Activated naive CD8-positive, alpha-beta T cell treated with anti-CD3 and anti-CD28 coated beads for 36 hours (primary cell): ENCODE measurements at places on chromosomes 12 and 14.

- DNase-seq = no peak
These were observed 127.7 kb upstream of the CAND1 start for GRCh38 chr12:67141296-67142018.

GRCh38 chr14:73491256-73492042 is 716 bp downstream of the RIOX1 start:
- DNase-seq = peak; percentile 77

DNA sequence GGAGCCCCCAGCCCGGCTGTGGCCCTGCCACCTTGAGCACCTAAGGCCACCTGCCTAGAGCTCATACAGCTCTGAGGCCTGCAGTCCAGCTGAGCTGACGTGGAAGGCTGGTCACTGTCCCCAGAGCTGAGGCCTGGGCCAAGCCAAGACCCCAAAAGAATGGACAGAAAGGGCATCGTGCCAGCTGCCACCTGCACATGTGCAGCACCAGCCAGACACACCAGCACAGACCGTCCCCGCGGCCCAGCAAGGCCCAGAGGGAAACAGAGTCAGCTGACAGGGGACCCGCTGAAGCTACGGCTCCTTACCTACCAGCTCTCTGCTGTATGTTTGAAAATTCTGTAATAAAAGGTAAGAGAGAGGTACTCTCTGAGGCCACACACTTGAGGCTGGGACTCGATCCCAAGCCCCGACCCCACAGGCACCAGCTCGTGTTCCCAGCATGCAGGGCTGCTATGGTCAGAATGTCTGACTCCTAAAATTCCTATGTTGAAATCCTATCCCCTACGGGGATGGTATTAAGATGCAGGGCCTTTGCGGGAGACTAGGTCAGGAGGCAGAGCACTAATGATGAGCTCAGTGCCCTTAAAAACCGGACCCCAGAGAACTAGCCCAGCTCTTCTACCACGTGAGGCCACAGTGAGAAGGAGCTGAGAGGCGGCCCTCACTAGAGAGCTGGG is 25.4 kb downstream of the BRF1 start:
- DNase-seq = no peak

DNA sequence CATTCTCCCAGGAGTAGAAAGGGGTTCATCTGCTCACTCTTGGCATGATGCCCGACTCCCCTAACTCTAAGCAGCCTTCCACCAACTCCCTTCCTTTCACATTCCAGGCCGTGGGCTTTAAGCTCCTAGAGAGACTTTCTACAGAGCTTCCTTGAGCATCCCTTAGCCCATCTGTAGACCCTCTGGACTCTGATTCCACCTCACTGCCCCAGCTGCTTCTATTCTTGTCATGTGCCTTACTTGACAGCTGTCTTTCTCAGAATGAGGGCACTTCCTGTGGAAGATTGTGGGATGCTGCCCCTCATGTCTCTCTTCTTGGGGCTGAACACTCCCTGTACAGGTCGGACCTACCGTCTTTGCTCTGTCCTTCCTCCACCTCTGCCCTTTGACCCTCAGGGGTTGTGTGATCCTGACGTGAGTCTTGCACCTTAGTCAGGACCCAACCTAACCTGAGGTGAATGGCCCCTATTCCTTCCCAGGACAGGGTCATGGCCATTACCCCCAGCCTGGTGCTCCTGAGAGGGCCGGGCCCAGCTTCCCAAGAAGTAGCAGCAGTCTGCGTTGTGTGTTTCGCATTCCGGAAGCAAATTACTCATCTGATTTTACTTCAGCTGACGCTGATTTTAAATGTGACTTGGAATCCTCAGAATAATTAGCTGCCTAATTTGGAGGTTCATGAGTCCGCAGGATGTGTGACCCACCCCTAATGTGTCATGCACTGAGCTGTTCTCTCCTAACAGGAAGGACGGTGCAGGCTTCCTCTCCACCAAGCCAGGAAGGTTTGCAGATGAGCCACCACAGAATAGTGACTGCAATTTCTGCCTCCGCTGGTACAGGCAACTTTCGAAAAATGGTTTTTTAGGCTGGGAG is 2.7 kb upstream of the GALNT6 start:
- peak; percentile 57 for DNase-seq

GRCh38 chr12:123388177-123388950 is 4.4 kb downstream of the KMT5A start:
- DNase-seq = peak; percentile 81

- DNase-seq = no peak
These were observed 5.6 kb downstream of the SIX1 start for GRCh38 chr14:60643463-60644314.

GRCh38 chr12:93198086-93198485 is 179.6 kb upstream of the NUDT4 start:
- no peak for DNase-seq

- DNase-seq = no peak
These were observed 197.0 kb downstream of the SLC41A2 start for GRCh38 chr12:104761091-104761490.

GRCh38 chr12:52245259-52245961 is 12.4 kb downstream of the KRT7 start:
- no peak for DNase-seq

GRCh38 chr12:132153501-132154340 is 9.5 kb downstream of the NOC4L start:
- DNase-seq = peak; percentile 79

- DNase-seq = no peak
These were observed 141.0 kb downstream of the PTPN11 start for GRCh38 chr12:112559784-112560183.

- no peak for DNase-seq
These were observed 15.5 kb downstream of the REM2 start for GRCh38 chr14:22898302-22899090.

DNA sequence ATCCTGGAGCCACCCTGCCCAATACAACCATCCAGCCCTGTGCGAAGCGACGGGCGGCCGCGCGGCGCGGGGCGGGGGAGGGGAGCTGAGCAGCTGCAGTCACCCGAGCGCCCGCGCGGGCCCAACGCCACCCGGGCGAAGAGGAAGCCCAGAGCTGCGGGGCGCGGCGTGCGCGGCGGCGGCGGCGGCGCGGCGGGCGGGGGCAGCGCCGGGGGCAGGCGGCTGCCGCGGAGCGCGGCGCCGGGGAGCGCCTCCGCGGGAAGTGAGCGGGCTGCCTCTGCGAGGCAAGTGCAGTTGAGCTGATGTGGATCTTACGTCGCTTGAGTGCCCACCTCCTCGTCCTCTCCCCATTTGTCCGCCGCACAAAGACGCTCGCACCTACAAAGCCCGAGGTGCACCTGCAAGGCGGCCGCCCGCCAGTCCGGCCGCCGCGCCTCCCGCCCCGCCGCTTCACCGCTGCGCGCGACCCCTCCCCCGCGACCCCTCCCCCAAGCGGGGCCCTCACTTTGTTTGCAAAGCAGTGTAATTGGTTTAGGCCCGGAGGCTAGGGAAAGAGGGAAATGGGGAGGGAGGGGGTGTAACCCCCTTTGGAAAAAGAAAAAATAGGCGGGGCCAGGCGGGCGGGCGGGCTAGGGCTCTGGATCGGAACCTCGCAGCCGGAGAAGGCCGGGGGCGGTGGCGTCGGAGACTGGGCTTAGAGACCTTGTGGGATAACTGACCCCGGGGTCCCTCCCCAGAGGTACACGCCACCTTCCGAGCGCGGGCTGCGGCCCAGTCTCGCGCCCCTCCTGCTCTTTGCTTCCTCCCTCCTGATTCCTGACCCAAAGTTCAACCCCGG is at the start of the genes FOXA1 and TTC6:
TSS of gene FOXA1 (minus strand) at position 279 of the 838 bp plus-strand sequence. CDS start at position 2, 277 bp downstream.
TSS of gene TTC6 (plus strand) at position 659 of the 838 bp plus-strand sequence. CDS start 26,436 bp downstream, outside the sequence.
- DNase-seq = no peak

GRCh38 chr14:97354119-97354722 is 557.0 kb downstream of the VRK1 start:
- no peak for DNase-seq

- no peak for DNase-seq
These were observed 170.9 kb downstream of the GRIP1 start for GRCh38 chr12:66508025-66508424.

GRCh38 chr12:123983822-123984485 is 10.9 kb downstream of the ZNF664 start:
- no peak for DNase-seq

- no peak for DNase-seq
These were observed 270.8 kb downstream of the BCL11B start for GRCh38 chr14:99001241-99001640.

GRCh38 chr12:30976206-30976605 is 49.7 kb downstream of the TSPAN11 start:
- DNase-seq = no peak

GRCh38 chr12:55624056-55624455 is 12.6 kb upstream of the OR10P1 start:
- DNase-seq = peak; percentile 55

DNA sequence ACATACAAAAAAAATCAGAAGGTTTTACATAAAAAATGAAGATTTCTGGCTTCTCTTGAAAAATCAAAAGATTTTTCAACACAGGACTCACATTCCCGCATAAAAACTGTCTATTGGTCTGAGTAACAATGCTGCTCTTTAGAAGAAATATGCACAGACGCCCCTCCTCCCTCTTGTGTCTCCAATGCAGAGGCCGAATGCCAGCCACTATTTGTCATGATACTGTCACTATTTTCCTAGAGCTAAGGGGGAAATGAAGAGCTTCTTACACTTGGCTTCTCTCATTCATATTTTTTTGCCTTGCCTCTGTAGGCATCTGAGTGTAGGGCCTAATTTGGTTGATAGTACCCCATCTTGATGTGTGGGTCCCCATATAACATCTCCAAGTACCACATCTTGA is 98.0 kb downstream of the BBS10 start:
- DNase-seq = no peak

DNA sequence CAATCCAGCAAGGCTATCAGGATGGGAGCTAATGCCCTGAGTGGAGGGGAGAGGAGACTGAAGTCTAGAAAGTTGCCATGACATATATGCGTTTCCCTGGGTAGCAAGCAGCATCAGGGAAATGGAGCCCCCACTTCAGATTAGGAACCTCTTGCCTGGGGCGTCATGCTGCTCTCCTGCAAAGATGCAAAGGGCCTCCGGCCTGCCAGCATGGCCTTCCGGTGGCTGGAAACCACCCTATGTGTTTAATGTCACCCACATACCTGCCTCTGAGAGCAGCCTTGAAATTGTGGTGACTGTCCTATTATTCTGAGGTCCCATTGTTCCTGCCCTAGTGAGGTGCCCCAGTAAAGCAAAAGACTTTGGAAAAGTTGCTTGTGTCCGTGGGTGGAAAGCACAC is 10.0 kb upstream of the IFI27L2 start:
- no peak for DNase-seq

GRCh38 chr14:96590190-96590864 is 88.1 kb downstream of the PAPOLA start:
- DNase-seq = no peak

DNA sequence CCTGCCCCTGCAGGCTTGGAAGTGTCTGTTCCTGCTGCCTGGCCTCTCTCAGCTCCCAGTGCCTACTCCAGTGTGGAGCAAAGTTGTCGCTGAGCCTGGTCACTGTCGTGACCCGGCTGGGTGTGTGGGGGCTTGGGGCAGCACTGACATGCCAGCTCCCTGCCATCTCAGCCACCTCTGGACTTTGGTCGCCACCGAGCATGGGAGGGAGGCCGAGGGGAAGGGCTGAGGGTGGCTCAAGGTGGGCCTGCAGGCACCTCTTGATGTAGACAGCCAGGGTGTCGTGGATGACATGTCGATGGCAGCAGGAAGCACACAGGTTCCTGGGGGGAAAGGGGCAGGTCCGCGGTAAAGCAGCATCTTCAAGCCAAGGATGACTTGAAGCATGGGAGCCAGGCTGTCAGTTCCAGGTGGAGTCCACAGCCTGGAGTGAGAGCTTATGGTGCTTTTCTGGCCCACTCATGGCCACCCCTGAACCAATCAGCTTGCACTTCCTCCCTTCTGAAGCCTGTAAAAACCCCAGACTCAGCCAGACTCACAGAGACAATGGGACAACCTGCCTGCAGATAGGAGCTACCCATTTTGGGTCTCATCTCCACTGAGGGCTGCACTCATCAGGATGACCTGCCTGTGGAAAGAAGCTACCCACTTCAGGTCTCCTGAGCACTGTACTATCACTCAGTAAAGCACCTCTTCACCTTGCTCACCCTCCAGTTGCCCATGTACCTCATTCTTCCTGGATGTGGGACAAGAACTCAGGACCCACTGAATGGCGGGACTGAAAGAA is 210.1 kb downstream of the MON2 start:
- DNase-seq = no peak

DNA sequence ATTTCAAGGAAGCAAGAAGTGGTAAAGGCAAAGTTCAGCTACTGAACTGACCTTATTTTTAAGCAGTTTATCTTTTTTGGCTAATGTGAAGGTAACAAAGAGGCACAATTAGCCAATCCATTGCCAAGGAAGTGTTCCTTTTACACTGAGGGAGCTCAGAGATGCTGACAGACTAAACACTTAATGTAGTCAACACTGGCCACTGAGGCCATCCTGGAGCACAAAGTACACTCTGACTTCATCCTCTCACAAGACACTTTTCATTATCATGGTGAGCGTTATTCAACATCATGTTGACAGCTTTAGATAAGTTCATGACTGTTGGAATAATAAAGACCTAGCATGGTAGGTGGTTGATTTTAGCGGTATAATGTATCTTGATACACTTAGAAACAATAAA is 89.9 kb downstream of the ADAMTS20 start:
- DNase-seq = no peak

DNA sequence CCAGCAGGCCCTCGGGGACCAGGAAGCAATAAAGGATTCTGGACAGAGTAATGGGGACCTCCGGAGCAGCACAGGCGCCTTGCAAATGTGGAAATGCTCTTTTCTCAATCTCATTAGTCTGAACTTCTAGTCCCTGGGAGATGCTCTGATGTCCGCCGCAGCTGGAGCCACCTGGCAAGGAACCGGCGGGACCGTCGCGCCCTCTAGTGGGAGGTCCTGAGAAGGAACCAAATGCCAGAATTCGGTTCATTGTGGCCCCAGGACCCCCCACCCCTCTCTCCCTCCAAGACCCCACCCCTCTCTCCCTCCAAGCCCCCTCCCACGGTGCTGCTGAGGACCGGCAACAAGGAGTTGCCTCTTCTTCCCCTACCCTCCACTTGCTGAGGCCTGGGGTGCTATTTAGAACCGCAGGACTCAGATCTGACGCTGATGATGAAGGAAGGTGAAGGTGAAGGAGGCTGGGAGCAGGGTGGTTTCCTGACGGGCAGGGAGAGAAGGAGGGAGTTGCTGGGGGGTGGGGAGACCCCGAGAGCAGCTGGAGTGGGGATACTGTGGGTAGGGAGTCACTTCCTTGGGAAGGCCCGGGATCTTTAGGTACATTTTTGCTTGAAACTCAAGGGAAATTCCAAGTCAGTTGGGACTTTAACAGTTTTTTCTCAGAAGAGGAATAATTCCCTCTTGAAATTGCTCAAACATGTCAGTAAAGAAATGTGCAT is 42.5 kb downstream of the SMIM41 start:
- DNase-seq = peak; percentile 61

- DNase-seq = no peak
These were observed 877.7 kb downstream of the GALC start for GRCh38 chr14:87115234-87115633.

DNA sequence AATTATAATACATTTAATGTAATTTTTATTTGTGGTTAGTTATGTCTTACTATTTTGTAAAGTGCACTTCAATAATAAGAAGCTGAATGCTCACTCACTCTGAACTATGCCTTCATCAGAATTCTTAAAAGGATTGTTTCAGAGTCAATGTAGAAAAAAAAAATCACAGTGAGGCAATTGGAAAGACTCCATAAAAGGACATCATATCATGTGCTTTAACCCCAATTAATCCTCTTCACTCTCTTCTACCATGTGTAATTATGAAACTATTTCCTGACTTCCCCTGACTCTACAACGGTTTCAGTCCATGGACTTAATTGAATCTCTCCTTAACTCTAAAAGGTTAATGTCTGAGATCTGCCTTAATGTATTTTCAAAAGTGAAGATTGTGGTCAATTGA is 250.4 kb upstream of the ALG10 start:
- DNase-seq = no peak

- DNase-seq = no peak
These were observed 46.2 kb upstream of the GSC start for GRCh38 chr14:94816113-94816512.

- no peak for DNase-seq
These were observed 9.3 kb upstream of the USP15 start for GRCh38 chr12:62250671-62251608.
